Activated T-cell treated with anti-CD3 and anti-CD28 coated beads, Interleukin-2, amount 50 U/mL, for 24 hours (primary cell): ENCODE measurements at places on chromosomes 1 and 21.

- DNase-seq = peak; percentile 41
Measured at GRCh38 chr1:32871364-32872191, 866 bp upstream of the FNDC5 start.

DNA sequence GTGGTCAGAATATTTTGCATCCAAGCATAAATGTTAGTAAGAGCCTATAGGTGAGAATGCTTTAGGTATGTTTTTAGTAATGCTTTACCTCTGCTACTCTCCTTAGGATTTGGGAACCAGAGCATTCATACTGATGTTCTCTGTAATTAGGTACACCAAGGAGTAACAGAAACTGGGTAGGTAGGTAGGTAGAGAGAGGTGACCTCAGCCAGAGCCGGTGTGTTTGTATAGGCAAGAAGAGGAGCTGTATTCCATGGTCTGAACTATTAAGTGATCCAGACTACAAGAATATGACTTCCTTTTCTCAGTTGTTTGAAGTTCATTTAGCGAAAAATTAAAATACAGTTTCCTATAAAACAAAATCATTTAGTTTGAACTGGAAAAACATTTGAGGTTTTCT is 108.5 kb downstream of the SDCCAG8 start:
- DNase-seq = no peak

DNA sequence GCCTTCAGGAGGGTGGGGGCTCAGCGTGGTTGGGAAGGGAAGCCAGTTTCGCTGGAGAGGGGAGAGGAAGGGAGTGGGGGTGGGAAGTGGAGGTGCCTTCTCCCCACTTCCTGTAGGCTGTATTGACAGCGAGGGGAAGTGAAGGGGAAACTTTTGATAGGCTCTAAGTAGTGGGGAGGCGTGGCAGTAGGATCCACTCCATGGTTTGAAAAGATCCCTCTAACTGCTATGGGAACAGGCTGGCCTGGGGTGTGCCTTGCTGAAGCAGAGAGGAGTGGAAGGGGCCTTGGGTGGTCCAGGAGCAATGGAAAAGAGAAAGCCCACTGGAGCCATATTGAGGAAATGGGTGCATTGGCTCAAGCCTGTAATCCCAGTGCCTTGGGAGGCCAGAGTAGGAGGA is 20.2 kb downstream of the C1orf115 start:
- DNase-seq = no peak

- no peak for DNase-seq
Measured at GRCh38 chr1:41489561-41489960, 5.1 kb upstream of the EDN2 start.

DNA sequence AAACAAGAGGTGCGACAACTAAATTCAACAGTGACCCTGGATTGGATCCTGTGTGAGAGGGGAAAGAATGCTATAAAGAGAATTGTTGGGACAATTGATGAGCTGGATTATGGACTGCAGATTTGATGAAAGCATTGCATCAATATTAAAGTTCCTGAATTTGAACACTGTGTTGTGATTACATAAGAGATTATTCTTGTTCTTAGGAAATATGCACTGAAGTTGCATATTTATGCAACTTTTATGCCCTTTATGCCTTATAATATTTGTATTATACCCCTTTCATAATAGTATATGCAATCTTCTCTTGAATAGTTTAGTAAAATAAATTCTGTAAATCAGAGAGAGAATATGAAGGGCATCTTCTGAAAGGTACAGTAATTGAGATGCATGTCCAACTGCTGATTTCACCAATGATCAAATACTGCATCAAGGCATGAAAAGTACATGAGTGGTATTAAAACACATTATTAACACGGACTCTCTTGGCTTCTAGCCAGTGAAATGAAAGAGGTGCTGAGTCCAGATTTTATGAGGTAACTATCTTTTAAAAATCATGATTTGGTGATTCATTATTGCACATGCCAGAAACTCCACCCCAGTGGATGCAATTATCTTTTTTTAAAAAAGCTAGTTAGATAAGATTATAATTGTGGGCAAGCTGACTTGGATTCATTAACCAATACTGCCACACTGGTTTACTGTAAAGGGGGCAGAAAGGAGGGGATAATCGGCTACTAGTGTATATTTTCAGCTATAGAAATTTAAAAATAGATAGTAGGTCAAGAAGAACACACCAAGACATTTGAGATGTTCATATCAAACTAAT is 19.9 kb upstream of the LPAR3 start:
- DNase-seq = no peak

DNA sequence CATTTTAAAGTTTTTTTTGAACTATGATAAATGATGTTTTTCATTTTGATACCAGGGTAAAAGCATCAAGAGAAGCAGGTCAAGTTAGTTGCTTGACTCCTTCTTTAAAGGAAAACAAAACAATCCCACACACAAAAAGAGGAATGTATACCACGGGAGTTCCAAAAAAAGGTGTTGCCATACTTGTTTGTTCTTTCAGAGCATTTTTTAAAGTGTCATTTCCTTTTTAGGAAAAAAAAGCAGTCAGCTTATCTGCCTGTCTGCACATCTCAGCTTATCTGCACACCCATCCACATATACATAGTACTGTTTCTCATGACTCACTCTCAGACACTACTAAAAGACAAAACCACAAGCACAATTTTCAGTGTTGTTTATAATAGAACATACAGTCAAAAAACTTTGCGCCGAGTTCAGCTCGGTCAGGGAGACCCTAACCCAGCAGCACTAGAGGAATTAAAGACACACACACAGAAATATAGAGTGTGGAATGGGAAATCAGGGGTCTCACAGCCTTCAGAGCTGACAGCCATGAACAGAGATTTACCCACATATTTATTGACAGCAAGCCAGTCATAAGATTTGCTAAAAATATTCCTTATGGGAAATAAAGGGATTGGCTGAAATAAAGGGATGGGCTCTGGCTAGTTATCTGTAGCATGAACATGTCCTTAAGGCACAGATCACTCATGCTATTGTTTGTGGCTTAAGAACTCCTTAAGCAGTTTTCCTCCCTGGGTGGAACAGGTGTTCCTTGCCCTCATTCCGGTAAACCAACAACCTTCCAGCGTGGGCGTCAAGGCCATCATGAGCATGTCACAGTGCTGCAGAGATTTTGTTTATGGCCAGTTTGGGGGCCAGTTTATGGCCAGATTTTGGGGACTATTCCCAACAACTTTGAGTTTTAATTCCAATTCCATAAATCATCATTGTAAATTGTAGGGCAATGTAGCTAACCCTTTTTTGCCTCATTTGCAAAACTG is 11.4 kb upstream of the MNDA start:
- DNase-seq = no peak

GRCh38 chr1:184556665-184557064 is 169.8 kb downstream of the C1orf21 start:
- no peak for DNase-seq

DNA sequence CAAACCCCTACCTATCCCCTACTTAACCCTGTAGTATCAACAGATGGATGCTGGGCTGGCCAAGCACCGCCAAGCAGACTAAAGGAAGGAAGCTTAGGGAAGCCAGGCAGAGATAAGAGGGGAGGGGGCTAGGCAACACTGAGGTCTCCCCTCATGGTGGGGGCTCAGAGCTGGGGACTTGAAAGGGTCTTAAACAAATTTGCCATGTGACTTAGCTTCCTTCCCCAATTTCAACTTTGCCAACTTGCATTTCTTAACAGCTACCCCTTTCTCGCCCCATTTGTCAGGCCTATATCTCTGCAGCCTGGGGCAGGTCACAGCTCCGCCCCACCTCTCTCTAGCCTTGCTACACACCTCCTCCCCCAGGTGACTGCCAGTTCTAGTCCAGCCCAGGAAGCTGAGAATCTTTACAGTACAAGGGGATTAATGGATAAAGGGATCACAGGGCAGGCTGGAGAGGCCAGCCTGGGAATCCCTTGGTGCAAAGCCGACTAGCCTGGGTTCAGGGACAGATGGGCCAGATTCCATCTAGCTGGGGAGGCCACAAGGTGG is 3.4 kb downstream of the KIF21B start:
- peak; percentile 50 for DNase-seq

GRCh38 chr21:38524168-38525153 is 26.2 kb upstream of the ERG start:
- no peak for DNase-seq

GRCh38 chr1:52640697-52641096 is 7.7 kb downstream of the SHISAL2A start:
- no peak for DNase-seq

- DNase-seq = no peak
Measured at GRCh38 chr1:45926330-45926729, 122.9 kb downstream of the MAST2 start.

DNA sequence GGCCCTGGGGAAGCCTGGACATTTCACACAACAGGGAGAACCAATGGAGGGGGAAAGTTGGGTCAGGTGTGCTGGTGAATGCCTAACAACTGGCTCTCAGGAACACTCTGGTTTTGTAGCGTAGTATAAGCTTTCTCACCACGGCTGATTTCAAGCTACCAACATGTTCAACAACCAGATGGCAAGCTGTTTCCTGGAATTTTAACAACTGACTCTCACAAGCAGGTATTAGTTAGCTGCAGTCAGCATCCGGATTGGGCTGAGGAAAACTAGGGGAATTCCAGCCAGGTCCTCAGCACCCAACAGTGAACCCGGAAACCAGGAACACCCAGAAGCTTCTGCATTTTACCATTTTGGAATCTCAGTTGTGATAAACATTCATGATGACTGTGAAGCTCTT is 162.3 kb upstream of the CAMK1G start:
- no peak for DNase-seq

DNA sequence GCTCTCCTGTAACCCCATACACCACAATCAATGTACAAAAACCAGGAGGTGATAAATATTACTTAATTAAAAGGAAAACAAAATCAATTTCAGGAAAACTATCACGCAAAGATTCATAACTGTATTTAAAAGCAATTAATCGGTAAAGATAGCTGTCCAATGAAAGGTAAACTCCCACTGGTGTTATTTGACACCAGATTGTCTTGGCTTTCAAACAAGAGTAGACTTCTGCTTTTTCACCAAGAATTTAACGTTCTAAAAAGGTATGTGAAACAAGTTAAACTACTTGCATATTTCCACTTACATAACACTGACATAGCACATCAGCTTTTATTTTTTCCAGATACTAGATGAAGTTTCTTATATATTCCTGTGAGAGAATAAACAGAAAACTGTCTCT is 3.5 kb downstream of the PLPP3 start:
- DNase-seq = no peak

GRCh38 chr1:20151906-20152598 is 12.9 kb downstream of the PLA2G2F start:
- DNase-seq = peak; percentile 87

DNA sequence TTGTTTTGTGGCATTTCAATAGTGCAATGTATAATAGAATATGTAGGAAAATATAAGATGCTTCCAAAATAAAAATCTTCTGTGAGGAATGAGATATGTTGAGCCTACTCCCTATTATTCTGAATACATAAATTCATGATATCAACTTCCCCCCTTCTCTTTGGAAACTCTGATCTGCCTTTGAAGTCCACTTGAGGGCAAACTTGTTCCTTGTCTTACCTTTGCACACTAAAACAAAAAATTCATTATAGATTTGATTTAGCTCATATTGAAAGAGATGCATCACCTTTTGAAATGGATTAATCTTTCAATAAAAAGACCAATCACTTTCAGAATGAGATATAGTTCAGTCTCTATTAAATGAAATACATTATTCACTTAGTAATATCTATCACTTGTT is 580.7 kb upstream of the ADGRL4 start:
- no peak for DNase-seq
